Right lung (tissue), 10 donors: ENCODE measurements at places on chromosomes 2 and 18.

DNA sequence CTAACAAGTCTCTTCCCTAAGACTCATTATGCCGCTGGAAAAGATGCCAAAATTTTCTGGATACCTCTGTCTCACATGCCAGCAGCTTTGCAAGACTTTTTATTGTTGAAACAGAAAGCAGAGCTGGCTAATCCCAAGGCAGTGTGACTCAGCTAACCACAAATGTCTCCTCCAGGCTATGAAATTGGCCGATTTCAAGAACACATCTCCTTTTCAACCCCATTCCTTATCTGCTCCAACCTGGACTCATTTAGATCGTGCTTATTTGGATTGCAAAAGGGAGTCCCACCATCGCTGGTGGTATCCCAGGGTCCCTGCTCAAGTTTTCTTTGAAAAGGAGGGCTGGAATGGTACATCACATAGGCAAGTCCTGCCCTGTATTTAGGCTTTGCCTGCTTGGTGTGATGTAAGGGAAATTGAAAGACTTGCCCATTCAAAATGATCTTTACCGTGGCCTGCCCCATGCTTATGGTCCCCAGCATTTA, 26.3 kb downstream of the DHRS9 start:
- DNase-seq, result no peak

DNA sequence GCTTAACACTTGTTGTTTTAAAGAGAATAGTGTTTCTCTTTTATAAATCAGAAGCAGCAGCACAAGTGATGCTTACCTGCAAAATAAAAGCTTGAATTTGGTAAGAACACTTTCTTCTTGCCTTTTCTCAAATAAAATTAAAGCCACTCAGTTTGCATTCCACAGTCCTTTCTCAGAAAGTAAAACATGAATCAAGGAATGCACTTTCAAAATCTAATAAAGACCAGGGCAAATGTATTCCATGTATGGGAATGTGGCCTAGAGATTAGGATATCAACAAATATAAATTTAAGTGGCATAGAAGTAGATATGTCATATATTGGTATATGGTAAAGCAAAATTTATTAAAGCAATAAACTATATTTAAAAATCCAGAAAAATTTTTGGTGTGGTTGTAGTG, 352.8 kb downstream of the THSD7B start:
- no peak for DNase-seq

DNA sequence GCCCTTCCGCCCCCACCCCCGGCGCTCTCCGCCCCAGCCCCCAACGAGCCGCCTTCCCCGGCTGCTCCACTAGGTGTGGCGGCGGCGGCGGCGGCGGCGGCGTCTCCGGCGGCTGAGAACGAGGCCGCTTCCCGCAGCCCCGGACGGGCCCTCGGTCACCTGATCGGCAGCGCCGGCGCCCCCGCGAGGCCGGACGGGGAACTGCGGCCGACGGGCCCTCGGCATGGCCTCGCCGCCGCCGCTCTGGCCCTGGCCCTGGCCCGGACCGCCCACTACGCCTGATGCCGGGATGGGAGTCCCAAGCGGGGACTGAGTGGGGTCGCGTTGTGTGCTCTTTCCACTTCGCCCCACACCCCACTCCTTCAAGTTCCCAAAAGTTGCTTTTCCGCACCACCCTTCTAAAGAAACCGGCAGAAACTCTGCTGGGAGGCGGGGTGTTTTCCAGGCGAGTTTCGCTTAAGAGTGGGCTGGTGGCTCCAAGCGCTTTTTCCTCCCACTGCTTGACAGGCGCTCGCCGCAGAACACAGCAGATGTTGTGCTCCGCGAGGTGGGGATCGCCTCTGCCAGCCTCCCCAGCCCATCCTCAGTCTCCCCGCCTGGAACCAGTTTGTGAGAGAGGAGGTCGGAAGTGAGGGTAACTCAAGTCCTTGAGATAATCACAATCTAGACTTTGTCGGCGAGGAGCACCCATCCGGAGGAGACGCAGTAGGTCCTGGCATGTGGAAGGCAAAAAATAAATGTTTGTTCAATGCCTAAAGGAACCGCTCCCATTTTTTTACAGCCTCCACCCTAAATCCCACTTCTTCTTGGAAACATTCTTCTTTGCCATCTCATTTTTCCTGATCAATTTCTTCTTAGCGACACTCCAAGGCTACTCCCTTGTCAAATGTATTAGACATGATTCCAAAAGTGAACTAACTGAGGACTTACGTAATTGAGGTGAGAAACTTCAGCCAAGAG, at the start of gene NCKAP1:
NCKAP1 (minus strand) TSS at position 117 of the 960 bp plus-strand sequence. CDS start 358 bp downstream, outside the sequence.
- peak; percentile 83 for DNase-seq

GRCh38 chr2:157813467-157813866, 62.7 kb downstream of the ACVR1 start:
- no peak for DNase-seq

DNA sequence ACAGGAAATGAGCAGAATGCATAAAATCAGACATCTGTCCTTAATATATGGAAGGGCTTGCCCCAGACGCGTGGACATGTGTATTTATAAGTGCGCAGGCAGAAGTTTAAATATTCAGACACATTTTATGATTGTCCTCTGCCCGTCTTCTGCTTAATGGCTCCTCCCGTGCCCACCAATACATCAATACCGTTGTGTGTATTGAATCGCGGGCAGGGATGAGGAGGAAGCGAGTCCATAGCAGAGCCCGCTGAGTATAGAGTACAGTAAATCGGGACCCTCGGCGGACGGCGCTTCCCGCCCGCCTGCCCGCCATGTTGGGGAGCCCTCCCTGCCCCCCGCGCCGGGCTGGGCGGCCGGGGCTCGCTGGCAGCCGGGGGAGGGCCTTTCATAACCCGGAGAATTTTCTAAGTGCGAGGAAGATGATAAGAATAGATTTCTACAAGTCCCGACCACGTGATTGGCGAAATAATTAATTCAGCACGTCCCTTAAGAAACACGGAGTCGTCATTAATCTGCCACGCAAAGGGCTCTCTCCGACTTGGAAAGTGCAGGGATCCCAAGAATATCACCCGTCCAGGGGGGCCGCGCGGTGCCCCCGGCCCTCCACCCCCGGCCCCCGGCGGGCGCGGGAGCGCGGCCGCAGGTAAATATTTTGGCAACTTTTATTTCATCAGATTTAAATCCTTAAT, at the start of gene HOXD3:
HOXD3 (plus strand) TSS at position 501 of the 692 bp plus-strand sequence. CDS start 11,808 bp downstream, outside the sequence.
- no peak for DNase-seq

GRCh38 chr2:238851026-238851425, 3.1 kb downstream of the TWIST2 start:
- DNase-seq, result no peak

DNA sequence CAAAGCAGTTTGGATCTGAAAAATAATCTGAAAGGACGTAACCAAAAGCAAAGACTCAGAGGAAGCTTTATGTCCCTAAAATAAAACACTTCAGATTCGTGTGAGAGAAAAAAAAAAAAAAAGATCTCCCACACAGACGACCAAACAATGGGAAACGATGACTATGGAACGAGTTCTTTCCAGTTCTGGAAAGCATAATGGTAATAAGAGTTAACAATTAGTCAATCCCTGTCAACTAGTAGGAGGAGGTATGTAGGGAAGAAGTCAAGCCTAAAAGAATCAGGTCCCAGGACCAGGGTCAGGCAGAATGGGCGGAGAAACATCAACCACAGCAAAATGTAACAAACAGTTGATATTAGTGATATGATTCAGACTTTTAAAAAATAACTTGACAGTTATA, 170.3 kb upstream of the SETBP1 start:
- DNase-seq, result no peak

DNA sequence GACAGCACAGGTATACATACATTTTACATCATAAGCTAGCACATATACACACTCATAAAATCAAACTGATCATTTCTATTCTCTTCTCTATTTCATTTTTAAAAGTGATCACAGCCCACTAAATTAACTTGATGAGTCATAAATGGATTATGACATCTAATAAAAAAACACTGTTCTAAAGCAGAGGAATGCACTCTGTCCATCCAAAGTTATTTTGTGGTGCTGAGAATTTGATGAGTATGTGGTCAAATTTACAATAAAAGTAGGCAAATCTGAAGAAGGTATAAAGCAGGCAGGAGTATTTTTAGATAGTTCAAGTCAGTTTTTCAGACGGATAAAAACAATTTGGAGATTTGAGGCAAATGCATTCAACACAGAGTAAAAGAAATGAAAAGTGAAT, 104.4 kb downstream of the NOL4 start:
- no peak for DNase-seq

DNA sequence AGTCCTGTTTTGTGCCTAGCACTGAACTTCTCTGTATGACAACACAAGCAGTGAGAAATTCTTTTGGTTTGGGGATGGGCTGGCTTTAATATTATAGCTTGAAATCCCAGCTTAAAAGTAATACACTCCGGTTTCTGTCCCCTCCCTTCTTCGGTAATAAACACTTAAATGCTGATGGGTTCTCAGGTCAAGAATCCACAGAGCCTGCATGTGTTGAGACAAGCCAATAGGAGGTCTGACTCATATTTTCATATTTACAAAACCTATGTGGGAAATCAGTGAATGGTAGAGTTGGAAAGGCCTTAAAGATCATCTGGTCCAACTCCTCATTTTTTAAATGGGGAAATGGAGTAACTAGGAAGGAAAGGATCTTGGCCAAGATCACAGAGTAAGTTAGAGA, 47.5 kb downstream of the VSNL1 start:
- DNase-seq, result no peak

DNA sequence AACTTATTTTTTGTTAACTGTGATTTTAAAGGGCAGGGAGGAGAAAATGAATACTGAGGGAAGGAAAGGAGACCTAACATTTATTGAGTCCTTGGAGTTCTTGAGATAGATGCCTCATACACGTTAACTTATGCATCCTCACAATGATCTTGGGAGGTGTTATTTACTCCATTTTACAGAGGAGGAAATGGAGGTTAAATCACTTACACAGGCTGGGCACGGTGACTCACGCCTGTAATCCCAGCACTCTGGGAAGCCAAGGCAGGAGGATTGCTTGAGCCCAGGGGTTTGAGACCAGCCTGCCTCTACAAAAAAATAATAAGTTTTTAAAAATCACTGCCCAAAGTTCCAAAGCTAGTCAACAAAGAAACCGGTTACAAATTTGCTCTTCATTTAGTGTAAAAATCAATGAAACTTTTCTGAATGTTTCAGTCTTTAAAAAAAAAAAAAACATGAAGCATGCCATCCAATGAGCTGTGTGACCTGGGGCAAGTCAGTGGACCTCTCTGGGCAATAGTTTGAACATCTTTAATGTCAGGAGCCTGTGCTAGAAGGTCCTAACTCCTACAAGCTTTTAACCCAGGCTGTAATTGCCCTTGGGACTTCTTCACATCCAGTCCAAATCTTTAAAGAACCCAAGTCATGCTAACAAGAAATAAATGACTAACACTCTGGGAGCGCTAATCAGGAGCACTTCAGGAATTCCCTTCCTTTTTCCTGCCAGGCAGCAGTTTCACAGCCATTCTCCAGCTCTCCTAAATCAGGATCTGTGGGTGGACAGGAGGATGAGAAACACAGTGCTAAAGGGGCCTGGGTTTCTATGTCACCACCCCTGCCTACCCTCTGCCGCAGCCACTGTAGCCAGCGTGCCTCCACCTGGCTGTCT, 176.4 kb downstream of the TMEM247 start:
- DNase-seq, result no peak

GRCh38 chr2:61640406-61640805, 102.2 kb upstream of the XPO1 start:
- no peak for DNase-seq

DNA sequence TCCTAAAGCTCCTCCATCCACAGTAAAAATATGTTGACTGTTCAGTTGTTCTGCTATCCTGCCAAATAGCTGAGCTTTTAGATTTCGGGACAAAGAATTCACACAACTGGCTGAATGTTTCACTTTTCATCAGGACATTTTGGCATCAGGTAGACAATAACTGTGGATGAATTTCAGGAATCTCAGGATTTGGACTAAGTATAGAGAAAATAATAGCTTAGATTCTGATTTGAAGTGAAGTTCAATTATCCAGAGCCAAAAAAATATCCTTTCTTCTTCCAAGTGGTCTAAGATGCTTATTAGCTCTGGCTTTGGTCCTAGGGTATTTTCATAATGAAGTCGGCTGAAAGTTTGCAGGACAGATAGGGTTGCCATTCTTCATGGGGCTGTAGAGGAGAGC, 16.1 kb downstream of the KCNE4 start:
- DNase-seq, result no peak

- no peak for DNase-seq
Observed at GRCh38 chr2:186459009-186459408, 27.1 kb upstream of the ZC3H15 start.

DNA sequence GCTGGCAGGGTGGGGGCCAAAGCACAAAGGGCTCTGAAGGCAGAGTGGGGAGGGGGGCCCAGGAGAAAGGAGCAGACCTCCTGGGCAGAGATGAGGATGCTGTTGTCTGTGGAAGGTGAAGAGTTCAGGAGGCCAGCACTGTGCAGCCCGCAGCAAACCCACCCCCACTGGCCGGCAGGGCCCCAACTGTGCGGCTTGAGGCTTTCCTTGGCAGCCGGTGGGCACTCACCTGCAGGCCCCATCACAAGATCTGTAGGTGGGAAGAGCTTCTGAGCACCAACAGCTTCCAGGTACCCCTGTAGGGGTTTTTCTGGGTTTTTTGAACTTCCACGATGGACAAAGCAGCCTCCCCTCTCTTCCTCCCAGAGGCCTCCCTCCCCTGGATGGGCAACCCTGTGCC, 72.9 kb downstream of the NDUFA10 start:
- no peak for DNase-seq

GRCh38 chr2:161965994-161966393, 108.0 kb downstream of the DPP4 start:
- DNase-seq, result no peak

GRCh38 chr18:13983506-13983905, 68.2 kb upstream of the MC2R start:
- DNase-seq, result no peak

- DNase-seq, result no peak
Observed at GRCh38 chr2:191199929-191200512, 45.2 kb upstream of the MYO1B start.

DNA sequence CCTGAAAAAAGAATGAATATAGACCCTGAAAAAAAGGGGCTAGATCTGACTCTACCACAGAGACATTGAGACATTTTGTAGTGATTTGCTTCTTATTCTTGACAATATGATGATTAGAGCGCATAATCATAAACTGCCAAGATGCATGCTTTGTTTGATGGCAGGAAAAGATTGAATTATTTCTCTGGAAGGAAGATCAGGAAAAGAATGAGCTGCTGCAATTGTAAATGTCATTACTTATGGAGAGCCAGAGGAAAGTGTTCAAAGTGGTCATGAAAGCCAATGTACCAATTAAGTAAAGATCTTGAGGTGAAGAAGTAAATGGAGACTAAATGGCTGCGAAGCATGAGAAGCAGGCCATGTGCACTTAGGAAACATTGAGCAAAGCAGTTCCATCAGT, 126.4 kb upstream of the NXPH2 start:
- no peak for DNase-seq

DNA sequence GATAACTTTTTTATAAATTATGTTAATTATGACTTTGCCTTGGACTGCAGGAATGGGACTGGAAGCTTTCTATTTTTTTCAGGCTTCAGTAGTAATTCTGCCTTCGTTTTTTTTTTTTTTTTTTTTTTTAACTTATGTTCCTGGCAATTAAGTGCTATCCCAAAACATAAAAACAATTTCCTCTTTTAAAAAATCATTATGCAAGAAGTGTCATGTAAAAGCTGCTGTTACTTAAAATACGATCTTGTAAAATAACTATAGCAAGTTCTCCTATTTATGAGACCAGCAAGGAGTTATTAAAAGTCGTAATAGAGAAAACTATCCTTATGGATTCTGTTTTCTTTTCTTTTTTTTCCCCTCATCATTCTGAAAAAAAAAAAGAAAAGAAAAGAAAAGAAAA, 301.6 kb upstream of the FBXO11 start:
- peak; percentile 20 for DNase-seq

GRCh38 chr2:112876257-112876970, 34.6 kb upstream of the IL37 start:
- DNase-seq, result no peak
